ENCODE measurements at places on chromosomes 7 and 10.

GRCh38 chr7:50853311-50853710 is 70.6 kb upstream of the GRB10 start:
- no peak for DNase-seq

- DNase-seq, result no peak
Measured at GRCh38 chr7:126398851-126399529, 853.8 kb downstream of the GRM8 start.

GRCh38 chr7:44140341-44140740 is 791 bp downstream of the MYL7 start:
- no peak for DNase-seq

- no peak for DNase-seq
Measured at GRCh38 chr7:53984776-53985175, 557.4 kb upstream of the VSTM2A start.

DNA sequence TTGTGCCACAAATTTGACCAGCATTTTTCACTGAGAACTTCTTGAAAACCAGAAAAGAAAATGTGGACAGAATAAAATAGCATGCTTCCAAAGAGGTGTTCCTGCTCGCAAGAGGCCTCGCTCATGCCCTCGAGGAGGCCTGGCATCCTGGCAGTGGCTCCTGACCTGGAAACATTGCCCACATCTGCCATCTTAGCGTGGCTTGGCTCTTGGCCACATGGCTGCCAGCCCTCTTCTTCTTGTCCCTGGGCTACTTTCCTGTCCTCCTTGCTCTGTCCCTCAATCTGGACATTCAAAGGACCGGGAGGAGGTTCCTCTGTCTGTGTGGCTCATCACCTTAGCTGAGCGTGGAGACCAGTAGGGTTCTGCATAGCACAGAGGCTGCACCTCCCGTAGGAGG is 131.6 kb upstream of the TMEM72 start:
- DNase-seq, result no peak

- DNase-seq, result no peak
Measured at GRCh38 chr10:50419091-50419490, 167.8 kb upstream of the ASAH2 start.
